Right lobe of liver (tissue), 6 donors: ENCODE measurements at places on chromosomes 2 and 18. TPM values are rescaled to one million over a fixed set of nuclear protein-coding genes. Genes with fewer than 3 reads are reported as not detected.

Gene SLC30A3
- total RNA-seq: not detected

Gene HOXD4
- total RNA-seq: not detected

Gene CRYGD
- not detected for total RNA-seq

Gene PIEZO2
- total RNA-seq: 11.1 TPM

Gene STRADB
- total RNA-seq: 70.3 TPM

Gene SERPINB4
- total RNA-seq: not detected

Gene GALNT5
- total RNA-seq: not detected

Gene ATP5F1A
- 405 TPM for total RNA-seq

Gene SNORC
- total RNA-seq: 4.7 TPM

Gene M1AP
- not detected for total RNA-seq

Gene HAAO
- 60.7 TPM for total RNA-seq

Gene TRIB2
- total RNA-seq: 15.7 TPM

Gene SLC16A14
- 0.74 TPM for total RNA-seq

Gene COLEC11
- total RNA-seq: 34.5 TPM

Gene PLA2R1
- 0.70 TPM for total RNA-seq

Gene SCYGR7
- not detected for total RNA-seq

Gene POTEI
- total RNA-seq: not detected

Gene STPG4
- not detected for total RNA-seq

Gene MAL
- not detected for total RNA-seq

Gene AKAIN1
- total RNA-seq: not detected

Gene INO80C
- total RNA-seq: 10.4 TPM

Gene REG3G
- not detected for total RNA-seq

Gene MOCOS
- 25.6 TPM for total RNA-seq

Gene ATP6V1C2
- total RNA-seq: 0.12 TPM

Gene CPO
- not detected for total RNA-seq

Gene ATG9A
- 28.3 TPM for total RNA-seq

Gene CD207
- total RNA-seq: not detected

Gene LGALSL
- total RNA-seq: 5.7 TPM

Gene IL1A
- not detected for total RNA-seq

Gene CYB5A
- 970 TPM for total RNA-seq

Gene GKN1
- total RNA-seq: not detected

Gene CD302
- total RNA-seq: 145 TPM

Gene LIMS3
- not detected for total RNA-seq

Gene POMC
- total RNA-seq: 1.6 TPM

Gene MARS2
- 15.1 TPM for total RNA-seq

Gene INHA
- not detected for total RNA-seq

Gene KLHL30
- total RNA-seq: 0.04 TPM

Gene TNFAIP6
- 0.31 TPM for total RNA-seq

Gene RANBP2
- 35.4 TPM for total RNA-seq

Gene GALNT3
- 0.58 TPM for total RNA-seq

Gene PLEK
- total RNA-seq: 2.5 TPM

Gene HRH4
- 0.13 TPM for total RNA-seq

Gene KLHL41
- 0.22 TPM for total RNA-seq

Gene EGR4
- total RNA-seq: not detected

Gene TCF23
- total RNA-seq: not detected

Gene MEIS1
- total RNA-seq: 4.8 TPM

Gene CHRND
- total RNA-seq: not detected
